HT-29 (cell line): ENCODE measurements at places on chromosomes 2 and 18.

GRCh38 chr2:27076323-27076722 is 2.1 kb upstream of the EMILIN1 start:
- DNase-seq = no peak

DNA sequence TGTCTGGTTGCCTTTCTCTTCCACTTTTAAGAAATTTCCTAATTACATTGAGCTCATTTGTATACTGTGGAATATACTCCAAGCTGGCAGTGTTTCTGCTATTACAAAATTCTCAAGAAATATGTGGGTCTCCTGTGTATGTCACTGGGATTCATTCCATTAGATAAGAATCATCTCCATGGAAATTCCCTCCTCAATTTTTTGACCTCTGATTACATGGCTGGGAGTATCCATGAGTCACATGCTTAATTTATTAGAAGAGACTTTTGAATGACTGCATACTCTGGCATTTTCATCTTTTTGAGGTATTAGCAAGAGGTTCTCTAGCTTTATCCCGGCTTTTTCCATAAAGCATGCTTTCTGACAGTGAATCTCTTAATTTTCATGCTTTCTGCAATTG is 665.5 kb upstream of the CNTNAP5 start:
- no peak for DNase-seq

DNA sequence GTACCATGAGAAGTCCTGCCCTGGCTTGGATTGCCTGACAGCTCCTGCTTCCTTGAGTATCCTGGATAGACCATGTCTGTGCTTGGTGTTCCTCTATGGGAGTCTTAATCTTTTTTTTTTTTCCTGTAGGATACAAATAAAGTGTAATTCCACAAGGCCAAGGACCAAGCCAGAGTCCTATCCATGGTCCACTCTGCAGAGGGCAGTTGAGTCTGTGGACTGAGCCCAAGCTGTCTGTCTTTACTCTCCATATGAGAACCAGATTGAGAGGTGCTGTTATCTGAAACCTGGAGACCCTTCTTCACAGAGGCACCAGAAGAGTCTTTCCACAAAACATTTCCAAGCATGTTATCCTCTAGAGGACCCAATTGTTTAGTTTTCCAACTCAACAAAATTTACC is 1.4 kb upstream of the KIF3C start:
- no peak for DNase-seq

DNA sequence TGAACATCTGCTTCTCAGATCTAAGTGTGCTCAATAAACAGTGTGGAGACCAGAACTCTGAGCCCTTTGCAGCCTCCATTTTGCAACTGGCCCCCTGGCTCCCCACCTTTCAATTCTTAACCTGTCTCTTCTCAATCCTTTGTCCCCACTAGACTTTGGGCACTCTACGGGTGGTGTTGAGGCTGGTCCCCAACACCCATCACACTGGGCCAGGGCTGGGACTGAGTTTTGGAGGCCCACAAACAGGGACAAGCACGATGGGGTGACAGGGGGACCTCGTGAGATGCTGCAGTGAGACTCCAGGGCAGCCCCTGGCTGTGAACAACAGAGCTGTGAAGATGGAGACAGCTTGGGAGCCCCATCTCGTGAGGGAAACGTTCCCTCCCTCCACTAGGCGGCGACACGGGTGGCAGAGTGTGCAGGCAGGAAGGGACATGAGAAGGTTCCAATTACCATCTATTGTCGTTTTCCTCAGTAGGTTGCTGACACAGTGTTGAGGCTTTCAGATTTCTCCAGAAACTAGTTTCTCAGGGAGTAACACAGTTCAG is 1.2 kb downstream of the ANKMY1 start:
- DNase-seq = peak; percentile 53

GRCh38 chr2:207633686-207634085 is 8.5 kb upstream of the METTL21A start:
- no peak for DNase-seq

- DNase-seq = no peak
Observed at GRCh38 chr2:145413261-145414030, 893.5 kb upstream of the ZEB2 start.

GRCh38 chr2:54830546-54830945 is 107.1 kb downstream of the EML6 start:
- DNase-seq = no peak

- no peak for DNase-seq
Observed at GRCh38 chr2:100063459-100063953, 78.9 kb downstream of the AFF3 start.

- no peak for DNase-seq
Observed at GRCh38 chr2:188243381-188243780, 48.3 kb upstream of the GULP1 start.

DNA sequence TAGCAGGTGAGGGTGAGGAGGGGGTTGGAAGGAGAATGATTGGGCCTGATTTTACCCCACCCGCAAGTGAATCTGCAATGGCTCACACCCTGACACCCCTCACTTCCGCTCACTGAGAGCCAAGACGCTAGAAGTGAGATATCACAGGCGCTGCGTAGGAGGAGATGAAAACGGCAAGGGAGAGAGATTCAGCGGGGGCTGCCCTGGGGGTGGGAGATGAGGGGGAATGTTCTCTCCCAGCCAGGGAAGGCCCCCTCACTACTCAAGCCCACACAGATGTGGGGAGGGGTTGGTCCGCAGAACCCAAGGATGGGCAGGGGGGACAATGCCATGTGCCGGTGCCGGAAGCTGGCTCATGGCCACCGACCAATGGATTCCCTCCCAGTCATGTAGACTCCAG is 32.9 kb downstream of the LOXHD1 start:
- DNase-seq = no peak

- DNase-seq = peak; percentile 52
Observed at GRCh38 chr18:73980289-73980979, 167.2 kb downstream of the FBXO15 start.

DNA sequence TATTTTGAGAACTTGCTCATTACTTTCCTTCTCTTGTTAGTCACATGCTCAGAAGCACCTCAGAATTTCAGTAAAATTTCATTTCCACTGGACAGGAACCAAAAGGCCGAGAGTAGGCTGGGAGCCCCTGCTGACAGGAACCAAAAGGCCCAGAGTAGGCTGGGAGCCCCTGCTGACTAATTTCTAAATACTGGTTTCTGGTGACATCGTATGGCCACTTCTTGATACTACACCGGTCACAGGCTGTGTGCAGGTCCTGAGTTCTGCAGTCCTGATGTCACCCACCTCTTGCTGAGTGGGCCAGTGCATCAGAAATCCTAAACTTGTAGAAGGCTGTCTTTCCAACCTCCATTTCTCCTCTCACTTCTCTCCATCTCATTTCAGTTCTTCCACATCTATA is 17.7 kb upstream of the EN1 start:
- DNase-seq = peak; percentile 61

GRCh38 chr2:233455491-233455890 is 101.2 kb downstream of the DGKD start:
- no peak for DNase-seq

GRCh38 chr18:22163416-22164161 is 5.8 kb upstream of the GATA6 start:
- DNase-seq = no peak

DNA sequence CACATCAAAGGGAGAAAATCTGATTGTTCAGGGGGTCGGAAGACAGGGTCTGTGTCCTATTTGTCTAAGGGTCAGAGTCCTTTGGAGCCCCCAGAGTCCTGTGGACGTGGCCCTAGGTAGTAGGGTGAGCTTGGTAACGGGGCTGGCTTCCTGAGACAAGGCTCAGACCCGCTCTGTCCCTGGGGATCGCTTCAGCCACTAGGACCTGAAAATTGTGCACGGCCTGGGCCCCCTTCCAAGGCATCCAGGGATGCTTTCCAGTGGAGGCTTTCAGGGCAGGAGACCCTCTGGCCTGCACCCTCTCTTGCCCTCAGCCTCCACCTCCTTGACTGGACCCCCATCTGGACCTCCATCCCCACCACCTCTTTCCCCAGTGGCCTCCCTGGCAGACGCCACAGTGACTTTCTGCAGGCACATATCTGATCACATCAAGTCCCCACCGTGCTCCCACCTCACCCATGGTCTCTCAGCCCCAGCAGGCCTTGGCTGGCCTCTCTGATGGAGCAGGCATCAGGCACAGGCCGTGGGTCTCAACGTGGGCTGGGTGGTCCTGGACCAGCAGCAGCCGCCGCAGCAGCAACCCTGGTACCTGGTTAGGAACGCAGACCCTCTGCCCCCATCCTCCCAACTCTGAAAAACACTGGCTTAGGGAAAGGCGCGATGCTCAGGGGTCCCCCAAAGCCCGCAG is 3.8 kb downstream of the PROC start:
- no peak for DNase-seq

GRCh38 chr2:64233376-64233922 is 89.2 kb upstream of the PELI1 start:
- no peak for DNase-seq

DNA sequence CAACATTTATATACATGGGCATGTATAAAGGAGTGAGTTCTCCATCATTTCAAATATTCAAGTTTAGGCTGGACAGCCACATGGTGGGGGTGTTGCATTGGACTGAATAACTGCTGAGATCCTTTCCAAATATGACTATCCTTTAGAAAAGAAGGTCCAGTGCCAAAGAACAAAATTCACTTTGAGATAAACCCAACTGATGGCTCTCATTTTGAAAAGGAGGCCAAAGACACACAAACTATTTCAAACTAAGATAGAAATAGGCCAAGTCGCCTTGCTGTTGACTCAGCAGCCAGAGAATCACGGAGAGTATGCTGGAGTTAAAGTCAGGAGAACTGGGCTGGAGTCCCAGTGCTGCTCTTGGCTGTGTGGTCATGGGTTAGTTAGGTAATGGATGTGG is 204.5 kb upstream of the LRATD1 start:
- DNase-seq = no peak

DNA sequence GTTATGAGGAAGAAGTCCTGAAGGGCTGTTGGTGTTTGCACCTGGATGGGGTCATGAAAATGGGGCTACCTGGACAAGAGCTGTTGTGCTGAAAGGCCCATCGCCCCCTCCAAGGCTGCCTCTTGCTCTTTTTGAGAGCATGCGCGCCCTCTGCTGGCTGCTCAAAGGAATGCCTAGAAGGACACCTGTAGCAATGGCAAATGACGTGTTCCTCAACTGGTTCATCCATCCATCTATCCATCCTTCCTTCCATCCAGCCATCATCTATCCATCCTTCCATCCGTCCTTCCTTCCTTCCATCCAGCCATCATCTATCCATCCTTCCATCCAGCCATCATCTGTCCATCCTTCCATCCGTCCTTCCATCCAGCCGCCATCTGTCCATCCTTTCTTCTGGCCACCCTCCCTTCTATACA is 17.2 kb upstream of the RPL31 start:
- peak; percentile 78 for DNase-seq

DNA sequence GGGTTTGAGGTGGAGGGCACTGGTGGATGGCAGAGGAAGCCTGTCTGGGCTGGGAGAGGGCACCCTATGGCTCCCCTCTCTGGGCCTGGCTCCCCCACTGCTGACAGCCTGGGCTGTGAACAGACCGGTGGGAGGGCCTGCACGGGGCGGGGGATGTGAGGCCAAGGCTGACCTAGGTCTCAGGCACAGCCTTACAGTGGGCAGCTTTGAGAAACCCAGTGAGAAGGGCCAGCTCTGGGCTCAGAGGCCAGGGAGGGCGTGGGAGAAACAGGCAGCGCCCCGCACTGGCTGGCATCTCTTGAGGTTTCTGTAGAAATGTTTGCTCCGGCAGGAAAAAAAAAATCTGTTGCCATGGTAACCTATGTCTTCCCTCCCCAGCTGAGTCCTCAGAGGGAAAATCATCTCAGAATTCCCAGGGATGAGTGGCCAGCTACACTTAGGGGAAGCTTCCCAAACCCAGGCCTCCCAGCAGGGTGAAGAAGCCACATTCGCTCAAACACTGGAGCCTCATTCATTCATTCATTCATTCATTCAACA is 71.7 kb upstream of the TAF1B start:
- DNase-seq = no peak

GRCh38 chr2:180614776-180615175 is 365.6 kb upstream of the UBE2E3 start:
- DNase-seq = no peak

GRCh38 chr18:44945888-44946401 is 265.3 kb downstream of the SETBP1 start:
- no peak for DNase-seq

- DNase-seq = no peak
Observed at GRCh38 chr18:54263904-54264336, 5.4 kb upstream of the POLI start.

GRCh38 chr2:33791625-33792024 is 192.5 kb upstream of the FAM98A start:
- DNase-seq = no peak

DNA sequence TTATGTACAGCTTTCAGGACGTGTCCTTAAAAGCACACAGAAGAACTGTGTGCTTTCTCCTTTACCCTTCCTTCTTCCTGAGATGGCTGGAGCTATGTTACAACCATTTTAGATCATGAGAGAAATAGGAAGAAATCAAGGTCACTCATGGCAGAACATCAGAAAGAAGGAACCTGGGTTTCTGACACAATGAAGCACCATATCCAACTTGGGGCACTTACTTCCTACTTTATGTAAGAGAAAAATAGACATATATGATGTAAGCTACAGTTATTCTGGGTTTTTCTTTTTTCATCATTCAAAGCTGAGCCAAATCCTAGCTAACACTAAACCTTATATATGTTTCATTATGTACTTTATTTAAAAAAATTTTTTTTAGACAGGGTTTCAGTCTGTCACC is 79.5 kb downstream of the FAM161A start:
- no peak for DNase-seq

GRCh38 chr18:76958692-76959341 is 136.5 kb downstream of the ZNF236 start:
- DNase-seq = no peak

DNA sequence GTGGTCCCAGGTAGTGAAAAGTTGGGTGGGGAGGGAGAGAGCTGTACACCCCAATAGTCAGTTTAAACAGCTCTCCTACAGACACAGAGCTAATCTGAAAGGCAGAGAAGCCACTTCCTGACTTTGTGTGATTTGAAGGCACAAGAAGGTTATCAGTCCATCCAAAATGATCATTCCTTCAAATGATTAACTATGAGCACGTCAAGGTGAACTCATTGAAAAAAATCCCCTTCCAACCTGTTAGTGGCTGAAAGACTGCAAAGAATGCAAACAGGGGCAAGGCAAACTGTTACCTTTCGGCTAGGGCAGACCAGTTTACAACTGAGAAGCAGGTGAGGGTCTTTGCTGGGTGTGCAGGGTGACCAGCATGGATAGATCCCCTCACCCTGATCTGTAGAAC is 22.8 kb upstream of the APCDD1 start:
- no peak for DNase-seq

DNA sequence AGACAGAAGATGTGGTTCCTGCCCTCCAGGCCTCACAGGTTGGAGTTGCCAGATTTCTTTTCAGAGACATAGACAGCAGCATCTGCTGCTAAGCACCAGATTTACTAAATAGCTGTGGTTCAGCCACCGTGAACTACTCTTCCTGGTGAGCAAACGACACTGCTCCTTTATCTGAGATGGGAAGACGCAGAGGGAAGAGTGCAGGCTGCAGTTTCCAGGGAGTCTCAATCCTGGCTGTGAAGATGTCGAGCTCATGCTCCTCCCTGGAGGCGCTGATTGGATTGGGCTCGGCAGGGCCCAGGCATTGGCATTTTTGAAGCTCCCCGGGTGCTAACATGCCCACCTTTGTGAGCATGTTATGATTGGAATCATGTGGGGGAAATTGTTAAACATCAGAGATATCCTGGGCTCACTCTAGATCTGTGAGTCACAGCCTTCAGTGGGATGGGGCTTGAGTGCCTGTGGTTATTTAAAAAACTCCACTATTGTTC is 314.8 kb downstream of the TSN start:
- DNase-seq = no peak

- no peak for DNase-seq
Observed at GRCh38 chr2:104704496-104705245, 149.2 kb upstream of the POU3F3 start.
